ENCODE measurements at places on chromosomes 11 and 22.
A peak's percentile ranks its signal among the peaks of the same experiment; 100 is the strongest.

DNA sequence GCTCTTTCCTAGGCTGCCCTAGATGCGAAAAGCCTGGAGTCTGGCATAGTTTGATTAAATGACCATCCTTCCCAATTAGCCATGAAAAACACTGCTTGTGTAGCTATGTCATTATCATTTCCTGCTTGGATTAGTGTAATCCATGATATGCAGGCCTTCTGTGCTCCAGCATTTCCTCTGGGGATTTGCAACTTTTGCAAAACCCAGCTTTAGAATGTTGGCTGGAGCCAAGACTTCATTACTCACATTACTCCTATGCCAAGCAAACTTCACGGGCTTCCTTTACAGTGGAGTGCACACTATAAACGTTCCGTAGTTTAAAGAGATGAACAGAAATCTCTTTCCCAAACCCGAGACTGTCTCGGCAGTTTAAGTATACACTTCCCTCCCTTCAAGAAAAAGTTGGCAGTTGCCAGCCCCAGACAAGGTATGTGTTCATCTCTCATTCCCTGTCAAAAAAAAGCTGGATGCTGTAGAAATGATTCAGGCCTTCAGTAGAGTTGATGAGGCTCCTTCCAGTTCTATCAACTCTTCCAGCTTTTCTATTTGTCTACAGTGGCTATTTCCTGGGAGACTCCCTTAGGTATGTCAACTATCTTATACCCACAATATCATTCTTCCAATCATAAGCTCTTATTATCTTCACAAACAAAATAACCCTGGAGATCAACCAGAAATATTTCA is 180.0 kb downstream of the MAML2 start:
- no peak for DNase-seq

- DNase-seq, result no peak
Measured at GRCh38 chr11:117022526-117022925, 75.7 kb downstream of the SIK3 start.

- no peak for DNase-seq
Measured at GRCh38 chr22:44151676-44152075, 29.0 kb upstream of the PARVG start.

- DNase-seq, result no peak
Measured at GRCh38 chr22:19378344-19378674, 53.2 kb downstream of the HIRA start.

DNA sequence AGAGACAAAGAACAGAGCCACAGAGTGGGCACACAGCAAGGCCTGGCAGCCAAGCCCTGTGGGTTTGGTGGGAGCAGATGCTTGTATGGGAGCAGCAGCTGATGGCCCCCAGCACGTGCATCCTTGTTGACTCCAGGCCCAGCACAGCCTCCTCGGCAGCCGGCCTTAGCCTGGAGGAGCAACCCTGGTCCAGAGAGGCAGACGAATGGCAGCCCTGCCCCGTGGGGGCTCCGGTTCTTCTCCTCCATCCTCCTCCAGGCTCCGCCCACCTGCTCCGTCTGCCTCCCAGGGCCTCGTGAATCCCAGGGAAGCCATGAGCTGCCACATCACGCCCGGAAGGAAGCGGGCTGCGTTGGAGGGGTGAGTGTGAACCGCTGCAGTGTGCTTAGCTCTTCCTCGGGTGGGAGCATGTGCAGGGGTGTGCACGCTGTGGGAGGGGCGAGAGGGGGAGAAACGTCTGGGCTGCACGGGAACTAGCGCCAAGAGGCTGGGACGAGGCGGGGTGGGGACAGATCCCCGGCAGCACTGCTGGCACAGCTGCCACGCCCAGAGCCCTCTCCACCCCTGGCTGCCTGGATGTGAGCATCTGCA is 36.3 kb upstream of the JAM3 start:
- no peak for DNase-seq

- DNase-seq, result no peak
Measured at GRCh38 chr11:101091781-101092180, 37.8 kb downstream of the PGR start.

DNA sequence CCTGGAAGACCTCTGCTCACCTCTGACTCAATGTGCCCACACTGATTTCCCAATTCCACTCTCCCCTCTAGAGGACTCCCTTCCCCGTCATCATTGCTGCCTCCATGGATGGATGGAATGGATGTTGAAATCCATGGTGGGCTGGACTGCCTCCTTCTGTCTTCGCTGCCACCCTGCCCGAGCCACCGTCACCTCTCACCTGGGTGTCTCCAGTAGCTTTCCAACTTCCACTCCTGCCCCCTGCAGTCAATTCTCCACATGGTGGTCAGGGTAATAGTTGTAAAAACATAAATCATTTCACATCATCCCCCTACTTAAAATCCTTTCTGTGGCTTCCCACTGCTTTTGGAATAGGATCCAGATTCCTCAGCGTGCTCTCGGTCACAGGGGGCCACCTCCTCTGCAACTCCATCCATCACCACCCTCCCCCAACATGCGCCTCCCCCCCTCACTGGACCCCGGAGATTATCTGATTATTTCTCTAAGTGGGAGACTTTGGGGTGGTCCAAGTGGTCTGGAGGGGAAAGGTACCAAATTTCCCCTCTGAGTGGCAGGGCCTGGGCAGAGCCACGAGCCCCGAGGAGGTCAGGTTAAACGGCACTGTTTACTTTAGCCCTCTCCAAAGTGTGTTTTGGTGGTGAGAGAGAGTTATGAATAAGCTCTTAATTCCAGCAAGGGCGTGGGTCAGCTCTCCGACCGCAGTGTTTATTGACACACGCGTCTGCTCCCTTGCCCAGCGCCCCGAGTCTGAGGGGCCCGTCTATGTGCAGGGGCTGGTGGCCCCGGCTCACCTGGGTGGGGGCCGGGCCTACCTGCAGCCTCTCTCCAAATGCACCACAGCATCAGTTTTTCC is 313.7 kb downstream of the MN1 start:
- no peak for DNase-seq

DNA sequence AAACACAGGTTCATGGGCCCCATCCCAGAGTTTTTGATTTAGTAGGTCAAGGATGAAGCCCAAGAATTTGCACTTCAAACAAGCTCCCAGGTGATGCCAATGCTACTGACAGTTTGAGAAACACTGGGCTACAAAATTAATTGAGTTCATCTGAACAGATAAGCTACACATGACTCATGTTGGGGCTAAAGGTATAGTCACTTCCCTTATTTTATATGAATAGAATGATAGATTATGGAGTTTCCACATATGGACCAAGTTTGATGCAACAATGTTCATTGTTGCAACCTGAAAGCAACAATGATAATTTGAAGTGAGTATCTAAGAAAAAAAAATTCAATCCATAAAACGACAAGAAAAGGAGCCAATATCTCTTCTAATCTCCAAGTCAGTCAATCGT is 54.9 kb downstream of the SOX6 start:
- no peak for DNase-seq

DNA sequence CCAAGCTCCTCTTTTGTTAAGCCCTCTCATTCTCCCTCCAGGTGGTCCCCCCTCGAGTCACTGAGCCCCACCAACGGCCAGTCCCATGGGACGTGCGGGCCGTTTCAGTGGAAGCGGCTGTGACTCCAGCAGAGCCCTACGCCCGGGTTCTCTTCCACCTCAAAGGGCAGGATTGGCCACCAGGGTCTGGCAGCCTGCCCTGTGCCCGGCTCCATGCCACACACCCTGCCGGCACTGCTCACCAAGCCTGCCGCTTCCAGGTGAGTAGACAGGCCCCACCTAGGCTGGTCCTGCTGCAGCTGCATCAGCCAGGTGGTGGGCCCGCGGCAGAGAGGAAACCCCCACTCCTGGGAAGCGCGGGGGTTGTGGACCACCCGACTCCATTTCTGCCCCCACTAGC is 3.3 kb downstream of the TMEM132A start:
- DNase-seq, result no peak

DNA sequence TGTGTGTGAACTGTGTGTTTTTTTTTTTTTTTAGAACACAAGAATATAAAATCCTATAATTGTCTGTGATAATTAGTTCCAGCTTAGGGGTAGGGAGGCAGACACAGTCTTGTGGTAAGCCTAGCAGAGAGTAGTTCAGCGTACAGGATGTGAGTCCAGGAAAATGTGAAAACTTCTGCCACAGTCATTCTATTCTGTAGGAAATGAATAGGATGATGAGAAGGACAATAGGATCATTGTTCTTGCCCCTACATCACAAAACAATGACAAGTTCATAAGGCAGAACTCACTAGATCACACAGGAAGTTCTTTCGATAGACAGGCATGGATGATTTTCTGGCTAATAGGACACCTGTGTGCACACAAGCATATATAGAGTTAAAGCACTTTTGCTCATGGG is 132.2 kb downstream of the NAV2 start:
- no peak for DNase-seq

- no peak for DNase-seq
Measured at GRCh38 chr11:61498767-61499341, 9.7 kb upstream of the LRRC10B start.

DNA sequence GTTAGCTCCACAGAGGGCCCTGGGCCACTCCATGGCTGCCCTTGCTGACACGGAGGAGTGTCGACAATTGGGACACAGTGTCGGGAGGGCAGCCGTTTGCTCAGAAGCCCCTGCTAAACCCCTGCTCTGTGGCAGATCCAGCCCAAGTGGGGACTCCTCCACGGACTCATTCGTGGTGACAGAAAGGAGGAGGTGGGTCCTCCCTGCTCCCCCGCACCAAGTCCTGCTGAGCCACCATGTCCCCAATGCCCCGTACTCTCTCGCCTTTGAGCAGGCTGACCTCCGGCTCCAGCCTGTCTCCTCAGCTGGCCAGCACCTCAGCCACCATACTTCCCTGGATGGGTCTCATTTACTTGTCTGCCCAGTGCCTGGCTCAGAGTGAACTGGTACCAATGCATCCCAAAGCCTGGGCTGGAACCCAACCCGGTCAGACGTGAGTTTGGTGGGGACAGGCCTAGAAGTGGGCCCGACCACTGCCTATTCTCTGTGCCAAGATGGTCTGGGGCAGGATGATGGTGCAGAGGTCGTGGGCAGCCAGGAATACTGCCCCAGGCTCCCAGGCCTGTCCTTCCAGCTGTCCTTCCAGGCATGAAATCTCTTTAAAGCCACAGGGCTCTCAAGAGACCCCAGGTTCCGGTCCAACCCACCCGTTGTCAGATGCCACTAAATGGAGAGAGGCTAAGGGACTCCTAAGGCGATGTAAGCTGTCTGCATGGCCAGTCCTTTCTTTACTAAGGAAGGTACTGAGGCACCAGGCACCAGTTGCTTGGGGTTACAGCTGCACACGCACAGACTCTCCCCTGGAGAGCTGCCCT is 4.3 kb downstream of the CBX6 start:
- DNase-seq, result no peak

GRCh38 chr11:80432057-80432456 is 991.2 kb upstream of the TENM4 start:
- no peak for DNase-seq

- DNase-seq, result no peak
Measured at GRCh38 chr22:26845021-26845743, 187.8 kb downstream of the MIAT start.

GRCh38 chr22:38313384-38313955 is 3.8 kb downstream of the CSNK1E start:
- DNase-seq, result peak; percentile 19

DNA sequence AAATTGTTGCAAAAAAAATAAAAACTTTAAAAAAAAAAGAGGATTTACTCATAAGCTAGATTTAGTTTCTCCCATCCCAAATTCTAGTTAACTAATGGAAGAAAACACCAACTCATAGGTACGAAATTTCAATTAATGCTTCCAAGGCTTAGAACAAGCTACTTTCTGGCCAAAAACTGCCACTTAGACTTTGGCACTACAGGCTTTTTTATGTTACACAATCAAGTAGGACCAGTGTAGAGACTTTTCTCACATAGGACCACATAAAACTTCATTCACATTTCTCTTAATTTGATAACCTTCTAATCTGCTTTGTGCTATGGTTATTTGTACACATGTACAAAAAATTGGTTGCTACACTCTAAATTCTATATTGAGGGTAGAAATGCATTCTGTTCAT is 3.1 kb downstream of the ST13 start:
- no peak for DNase-seq

DNA sequence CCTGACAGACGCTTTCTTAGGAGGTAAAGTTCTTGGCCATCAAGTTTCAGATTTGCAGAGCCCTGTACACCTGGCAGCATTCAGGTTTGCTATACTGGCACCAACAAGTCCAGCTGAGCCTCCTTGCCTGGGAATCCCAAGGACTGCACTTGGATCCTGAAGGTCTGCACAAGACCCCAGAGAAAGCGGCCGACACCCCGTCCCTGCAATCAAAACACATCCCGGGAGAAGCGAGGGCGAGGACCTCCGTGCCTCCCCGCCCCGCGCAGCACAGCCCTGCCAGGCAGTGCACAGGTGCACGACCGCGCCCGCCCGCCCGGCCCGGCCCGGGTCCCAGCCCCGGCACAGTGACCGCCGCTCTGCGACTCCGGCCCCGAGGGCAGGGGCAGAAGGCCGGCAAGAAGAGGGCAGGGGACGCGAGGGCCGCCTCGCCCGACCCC is 559 bp downstream of the MRTFA start:
- DNase-seq, result no peak

DNA sequence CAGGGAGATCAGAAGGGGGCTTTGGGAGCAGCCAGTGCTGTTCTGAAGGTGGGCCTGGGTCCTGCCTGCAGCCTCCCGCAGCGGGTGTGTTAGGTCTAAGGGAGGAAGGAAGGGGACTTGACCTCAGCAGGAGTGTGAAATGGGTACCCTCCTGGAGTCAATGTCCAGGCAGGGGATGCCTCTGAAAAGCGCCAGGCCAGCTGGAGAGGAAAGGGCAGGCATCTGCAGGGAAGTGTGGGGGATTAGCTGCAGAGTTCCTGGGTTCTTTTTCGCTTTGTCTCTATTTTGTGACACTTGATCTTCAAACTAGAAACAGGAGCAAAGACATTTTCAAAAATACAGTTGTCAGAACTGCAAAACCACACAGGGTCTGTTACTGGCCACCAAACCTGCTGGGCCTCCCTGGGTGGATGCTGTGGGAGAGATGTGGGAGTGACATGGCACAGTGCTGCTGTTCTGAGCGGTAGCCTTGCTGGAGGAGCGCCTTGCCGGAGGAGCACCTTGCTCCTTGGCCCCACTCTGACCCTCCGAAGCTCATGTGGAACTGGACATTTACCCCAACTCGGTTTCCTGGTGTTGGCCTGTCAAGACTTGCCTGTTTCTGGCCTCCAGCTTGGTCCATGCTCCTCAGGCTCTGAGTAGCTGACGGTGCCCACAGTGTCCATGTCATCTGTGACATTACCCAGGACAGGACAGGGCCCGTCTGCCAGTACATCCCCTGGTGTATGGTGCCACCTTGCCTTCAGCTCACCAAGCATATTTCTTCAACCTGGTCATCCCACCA is 25.9 kb downstream of the MED15 start:
- no peak for DNase-seq
